ENCODE measurements at places on chromosomes 6 and 20.

GRCh38 chr20:64146301-64146935 is 17.8 kb upstream of the MYT1 start:
- no peak for DNase-seq

DNA sequence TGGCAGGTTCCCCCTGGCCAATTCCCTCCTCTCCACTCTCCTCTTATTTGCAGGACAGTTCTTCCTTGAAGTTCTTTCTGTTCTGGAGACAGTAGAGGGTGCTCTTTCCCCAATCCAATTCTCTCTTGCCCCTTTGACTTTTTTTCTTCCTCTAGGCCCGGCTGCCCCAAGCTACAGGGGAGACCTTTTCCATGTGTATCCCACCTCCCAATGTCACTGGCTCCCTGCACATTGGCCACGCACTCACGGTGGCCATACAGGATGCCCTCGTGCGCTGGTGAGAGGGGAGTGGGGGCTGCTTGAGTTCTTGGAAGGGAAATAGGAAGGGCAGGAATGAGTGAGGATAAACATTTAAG is 1.5 kb downstream of the VARS2 start:
- DNase-seq: peak; percentile 61

DNA sequence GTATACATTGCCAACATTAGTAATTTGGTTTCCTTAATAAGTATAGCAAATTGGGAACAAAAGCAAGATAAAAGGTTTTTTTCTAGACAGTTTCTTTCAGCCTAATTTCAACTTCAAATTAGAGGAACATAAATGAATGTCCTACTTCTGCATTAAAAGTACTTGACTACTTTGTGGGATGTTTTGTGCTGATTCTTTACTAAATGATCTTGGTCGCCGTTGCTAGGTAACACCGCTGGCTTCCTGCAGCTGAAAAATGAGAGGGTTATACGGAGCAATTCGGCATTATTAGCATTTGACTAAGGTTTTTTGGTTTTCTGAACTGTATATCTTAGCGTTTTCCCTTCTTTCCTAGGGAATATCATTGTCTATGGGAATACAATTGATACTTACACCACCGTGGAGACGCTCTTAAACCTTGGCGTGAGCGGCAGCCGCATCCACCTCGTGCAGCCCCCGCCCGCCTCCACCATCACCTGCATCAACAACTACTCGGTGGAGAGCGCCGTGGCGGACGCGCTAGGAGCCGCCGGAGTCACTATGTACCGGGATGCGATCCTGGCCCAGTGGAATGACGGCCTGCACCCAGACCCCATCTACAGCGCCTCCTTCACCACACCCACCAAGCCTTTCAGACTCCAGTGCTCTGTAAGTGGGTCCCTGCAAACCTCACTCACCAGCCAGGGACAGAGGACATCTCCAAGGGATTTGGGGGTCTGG is 90.9 kb upstream of the INSM1 start:
- DNase-seq: no peak

- no peak for DNase-seq
Measured at GRCh38 chr6:106104941-106105340, 18.8 kb downstream of the PRDM1 start.

DNA sequence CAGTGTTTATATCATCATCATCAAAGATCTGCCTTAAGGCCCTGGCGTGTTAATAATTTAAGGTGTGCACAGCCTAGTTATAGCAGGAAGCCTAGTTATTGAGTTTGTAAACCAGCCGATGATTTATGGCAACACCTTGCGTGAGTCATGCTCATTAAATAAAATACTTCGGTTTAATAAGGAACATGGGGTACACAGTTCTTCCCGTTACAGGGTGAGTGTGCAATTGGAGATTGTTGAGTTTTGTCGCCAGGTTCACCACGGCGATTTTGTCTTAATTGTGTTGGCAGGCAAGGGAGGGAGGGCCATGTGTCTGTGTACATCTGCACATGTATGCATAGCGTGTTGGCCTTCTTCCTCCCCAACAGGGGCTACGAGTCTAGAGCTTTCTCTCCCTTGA is 104.0 kb downstream of the TFAP2A start:
- no peak for DNase-seq

- DNase-seq: no peak
Measured at GRCh38 chr20:33249456-33249855, 13.7 kb downstream of the BPIFA1 start.

- no peak for DNase-seq
Measured at GRCh38 chr6:40661726-40662125, 74.6 kb upstream of the LRFN2 start.

DNA sequence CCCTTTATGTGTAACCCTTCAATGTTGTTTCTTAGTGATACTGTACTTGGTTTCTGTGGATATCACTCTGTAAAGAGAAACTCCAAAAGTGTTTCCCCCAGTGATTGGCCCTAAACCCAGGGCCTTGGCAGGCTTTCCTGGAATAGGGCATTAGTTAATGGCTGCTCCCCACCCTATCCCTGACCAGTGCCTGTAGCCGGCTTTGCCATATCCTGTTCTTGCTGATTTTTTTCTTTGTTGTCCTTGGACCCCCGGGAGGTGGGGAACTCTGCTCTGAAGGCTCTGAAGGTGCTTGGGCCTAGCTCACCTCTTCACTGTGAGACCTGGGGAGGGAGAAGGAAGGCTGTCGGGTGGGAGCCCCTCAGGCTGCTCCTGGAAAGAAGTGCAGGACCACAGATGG is 120.1 kb downstream of the TCP11 start:
- no peak for DNase-seq

GRCh38 chr20:41476446-41476845 is 109.8 kb upstream of the EMILIN3 start:
- DNase-seq: no peak

DNA sequence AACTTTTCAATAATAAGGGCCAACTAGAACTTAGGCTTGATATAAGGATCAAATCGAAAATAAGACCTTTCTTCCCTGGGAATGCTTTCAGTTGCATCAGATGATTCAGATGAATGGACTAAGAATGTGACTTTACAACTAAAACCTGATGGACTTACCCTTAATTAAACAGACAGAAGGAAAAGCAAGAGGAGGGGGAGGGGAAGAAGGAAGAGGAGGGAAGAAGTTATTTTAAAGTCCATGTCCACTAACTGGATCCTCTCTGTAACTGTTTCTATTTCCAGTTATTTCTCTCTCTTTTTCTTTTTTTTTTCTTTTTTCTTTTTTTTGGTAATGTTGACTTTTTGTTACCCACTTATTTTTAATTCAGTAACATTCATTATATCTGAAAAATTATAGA is 486.0 kb downstream of the MAFB start:
- DNase-seq: no peak

DNA sequence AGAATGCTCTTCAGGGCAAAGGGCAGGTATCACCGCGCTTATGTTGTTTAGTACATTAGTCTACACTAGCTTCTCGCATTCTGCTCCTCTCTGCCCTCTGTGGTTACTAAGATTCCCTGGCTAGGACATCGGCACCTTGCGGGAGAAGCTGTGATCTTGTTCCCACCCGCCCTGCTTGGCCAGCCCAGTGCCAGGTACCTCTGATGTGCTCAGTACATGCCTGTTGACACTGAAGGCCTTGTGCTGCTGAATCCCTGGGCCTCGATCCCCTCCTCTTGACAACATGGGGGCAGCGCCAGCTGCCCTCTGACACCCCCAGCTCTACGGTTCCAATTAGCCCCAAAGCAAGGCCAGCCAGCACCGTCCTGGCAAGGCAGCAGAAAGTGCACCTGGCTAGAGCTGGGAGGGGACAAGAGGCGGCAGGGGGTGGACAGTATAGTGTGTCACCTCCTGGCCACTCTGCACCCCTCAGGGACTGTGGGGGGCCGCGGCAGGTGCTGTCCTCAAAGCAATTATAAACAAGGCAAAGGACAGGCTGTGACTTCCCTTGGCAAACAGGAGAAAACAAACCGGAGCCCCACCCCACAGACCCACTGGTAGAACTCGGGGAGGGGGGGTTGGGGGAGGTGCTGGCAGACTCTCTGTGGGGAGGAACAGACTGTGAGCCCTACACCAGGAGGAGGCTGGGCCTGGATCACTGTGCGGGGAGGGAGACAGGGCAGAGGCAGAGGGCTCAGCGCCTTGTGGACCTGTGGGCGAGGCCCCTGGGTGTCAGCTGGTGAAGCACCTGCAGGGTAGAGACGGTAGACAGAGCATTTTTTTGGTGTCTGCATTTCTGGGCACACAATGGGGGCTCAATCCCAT is 7.1 kb downstream of the TFEB start:
- peak; percentile 47 for DNase-seq

DNA sequence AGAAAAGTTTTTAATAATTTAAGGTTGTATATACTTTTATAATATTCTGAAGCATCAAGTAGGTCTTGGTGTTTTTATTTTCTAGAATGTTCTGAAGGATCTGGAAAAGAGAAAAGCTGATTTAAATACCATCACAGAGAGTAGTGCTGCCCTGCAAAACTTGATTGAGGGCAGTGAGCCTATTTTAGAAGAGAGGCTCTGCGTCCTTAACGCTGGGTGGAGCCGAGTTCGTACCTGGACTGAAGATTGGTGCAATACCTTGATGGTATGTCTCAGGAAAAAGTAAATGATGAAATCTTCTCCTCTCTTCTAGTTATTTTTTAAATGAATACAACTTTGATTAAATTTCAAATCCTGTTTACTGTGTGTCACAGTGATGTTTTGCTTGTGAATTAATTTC is 225.7 kb downstream of the UTRN start:
- DNase-seq: no peak

DNA sequence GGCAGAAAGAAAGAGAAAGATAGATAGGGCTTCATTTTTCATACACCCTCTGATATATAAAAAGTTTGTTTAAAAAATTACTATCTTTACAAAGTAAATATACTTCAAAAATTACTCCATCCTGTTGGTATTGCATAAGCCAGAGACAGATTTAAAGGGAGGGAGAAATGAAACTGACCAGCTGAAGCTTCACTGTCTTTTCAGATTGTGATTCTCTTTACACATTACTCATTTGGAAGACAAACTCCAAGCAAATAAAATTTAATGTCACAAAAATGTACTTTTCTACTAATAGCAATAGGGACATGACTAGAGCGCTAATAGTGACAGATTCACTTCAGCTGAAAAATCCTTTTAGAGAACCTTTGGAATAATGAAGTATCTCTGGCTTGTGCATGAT is 38.6 kb upstream of the MARCKS start:
- DNase-seq: no peak

DNA sequence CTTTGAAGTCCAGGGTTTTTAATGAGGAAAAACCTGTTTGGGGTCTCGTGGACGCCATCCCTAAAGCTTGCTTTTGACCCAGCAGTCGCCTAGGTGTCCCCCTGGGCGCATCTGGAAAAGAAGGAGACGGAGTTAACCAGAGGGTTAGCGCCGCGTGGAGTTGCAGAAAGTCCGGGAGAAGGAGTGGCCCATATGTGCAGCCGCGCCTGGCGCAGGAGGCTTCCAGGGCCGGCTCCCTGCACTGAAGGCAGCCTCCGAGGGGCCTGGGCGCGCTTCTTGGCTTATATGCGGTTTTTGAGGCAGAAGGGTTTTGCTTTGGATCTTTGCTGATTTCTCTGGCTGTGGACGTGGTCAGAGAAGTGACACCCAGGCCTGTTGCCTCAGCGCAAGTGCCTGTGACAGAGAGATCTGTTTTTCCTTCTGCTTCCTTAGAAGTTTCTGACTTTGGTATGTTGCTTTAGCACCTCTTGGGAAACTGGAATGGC is 987 bp downstream of the TMEM181 start:
- DNase-seq: peak; percentile 16

GRCh38 chr6:150617496-150618460 is 18.1 kb downstream of the PLEKHG1 start:
- DNase-seq: no peak

DNA sequence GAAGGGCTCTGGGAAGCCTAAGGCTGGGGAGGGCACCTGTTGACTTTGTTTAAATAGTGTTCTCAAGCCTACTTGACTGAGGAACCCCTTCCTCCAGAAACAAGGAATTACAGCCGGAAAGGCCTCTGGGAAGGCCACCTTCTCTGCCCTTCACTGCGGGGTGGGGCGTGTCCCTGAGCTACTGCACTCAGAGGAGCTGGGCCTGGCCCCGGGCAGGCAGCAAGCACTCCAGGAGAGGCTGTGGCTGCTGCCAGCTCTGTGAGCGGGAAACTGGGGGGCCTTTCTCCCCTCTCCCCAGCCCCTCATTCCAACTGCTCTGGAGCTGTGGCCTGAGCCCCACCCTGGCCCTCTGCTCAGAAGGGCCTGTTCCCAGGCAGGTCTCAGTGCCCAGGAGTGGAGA is 4.0 kb upstream of the OSBPL2 start:
- DNase-seq: no peak

GRCh38 chr6:48183811-48184605 is 73.0 kb upstream of the PTCHD4 start:
- DNase-seq: no peak

DNA sequence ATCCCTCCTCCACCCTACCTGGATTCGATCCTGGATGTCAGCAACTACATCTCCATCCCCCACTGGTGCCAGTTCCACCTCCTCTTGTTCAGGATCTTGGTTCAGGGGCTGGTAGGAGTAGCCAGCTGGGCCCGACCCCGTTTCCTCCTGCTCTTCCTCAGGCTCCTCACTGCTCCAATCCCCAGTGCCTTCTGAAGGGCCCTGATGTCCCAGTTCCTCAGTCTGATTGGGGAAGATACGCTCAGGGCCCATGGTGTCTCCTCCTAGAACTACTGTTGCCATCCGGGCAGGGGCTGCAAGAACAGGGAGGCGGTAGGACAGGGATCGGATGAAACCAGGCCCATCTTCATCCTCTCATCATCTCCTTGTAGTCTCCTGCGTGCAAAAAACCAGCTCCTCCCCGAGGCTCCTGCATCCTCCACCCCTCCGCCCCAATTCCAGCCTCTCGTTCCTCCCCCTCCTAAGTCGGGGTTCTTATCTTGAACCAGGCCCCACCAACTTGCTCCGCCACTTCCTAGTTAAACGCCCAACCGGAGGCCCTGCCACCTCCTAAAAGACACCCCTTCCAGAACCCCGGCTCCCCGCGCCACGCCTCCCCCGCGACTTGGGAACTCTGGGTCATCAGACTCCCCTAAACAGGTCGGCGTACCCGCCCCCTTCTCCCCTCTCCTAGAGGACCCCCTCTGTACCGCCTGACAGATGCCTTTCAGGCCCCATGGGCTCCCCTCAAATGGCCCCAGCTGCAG is 476 bp downstream of the MEA1 start:
- DNase-seq: peak; percentile 29

GRCh38 chr6:22029171-22029570 is 267.7 kb downstream of the PRL start:
- DNase-seq: no peak

GRCh38 chr6:98832284-98833056 is 1.9 kb upstream of the POU3F2 start:
- no peak for DNase-seq

- DNase-seq: no peak
Measured at GRCh38 chr20:32338665-32339064, 19.5 kb upstream of the ASXL1 start.

DNA sequence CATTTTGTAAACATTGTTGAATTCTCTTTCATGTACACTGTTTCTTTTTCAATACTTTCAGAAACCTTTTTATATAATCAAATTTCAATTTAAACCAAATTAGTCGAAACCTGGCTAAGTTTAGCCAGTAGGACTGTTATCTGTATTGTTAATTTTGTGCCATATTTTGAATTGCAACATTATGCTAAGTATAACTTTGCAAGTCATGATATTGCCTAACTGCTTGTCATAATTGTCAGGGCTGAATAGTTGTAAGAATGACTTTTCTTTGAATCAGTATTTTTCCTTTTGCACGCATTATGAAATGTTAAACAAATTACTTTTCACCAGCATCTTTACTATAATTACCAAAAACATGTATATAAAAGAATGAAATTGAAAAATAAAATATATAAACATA is 82.7 kb downstream of the SAMD3 start:
- DNase-seq: no peak

Measured in OCI-LY7 (cell line).